ENCODE measurements at places on chromosomes 1 and 21.

DNA sequence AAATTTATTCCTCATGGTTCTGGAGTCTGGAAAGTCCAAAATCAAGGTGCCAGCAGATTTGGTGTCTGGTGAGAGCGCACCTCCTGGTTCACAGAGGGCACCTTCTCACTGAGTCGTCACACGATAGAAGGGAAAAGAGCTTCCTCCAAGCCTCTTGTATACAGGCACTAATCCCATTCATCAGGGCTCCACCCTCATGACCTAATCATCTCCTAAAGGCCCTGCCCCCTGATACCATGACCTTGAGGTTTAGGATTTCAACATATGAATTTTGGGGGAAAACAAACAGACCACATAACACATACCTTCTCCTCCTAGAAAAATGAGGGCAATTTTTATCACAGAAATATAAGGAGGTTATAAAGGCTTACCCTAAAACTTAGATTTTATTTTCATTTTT lies 88.0 kb upstream of the NFIA start:
- DNase-seq: no peak

DNA sequence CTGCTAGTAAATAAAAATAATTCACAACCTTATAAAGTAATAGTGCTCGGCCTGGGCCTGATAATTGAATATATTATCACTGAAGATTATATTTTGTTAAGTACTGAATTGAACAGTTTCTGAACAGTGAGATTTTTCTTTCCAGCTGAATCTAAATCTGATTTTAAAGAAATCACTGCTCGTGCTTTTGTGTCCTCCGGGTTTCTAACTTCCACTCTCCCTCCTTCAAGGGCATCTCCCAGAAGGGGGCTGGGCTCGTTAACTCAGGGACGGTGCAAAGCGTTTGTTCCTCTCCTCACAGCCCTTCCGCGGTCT lies 823 bp upstream of the KIF1B start:
- DNase-seq: no peak

GRCh38 chr1:32627596-32628162 lies 22.7 kb downstream of the ZBTB8OS start:
- DNase-seq: peak; percentile 74

DNA sequence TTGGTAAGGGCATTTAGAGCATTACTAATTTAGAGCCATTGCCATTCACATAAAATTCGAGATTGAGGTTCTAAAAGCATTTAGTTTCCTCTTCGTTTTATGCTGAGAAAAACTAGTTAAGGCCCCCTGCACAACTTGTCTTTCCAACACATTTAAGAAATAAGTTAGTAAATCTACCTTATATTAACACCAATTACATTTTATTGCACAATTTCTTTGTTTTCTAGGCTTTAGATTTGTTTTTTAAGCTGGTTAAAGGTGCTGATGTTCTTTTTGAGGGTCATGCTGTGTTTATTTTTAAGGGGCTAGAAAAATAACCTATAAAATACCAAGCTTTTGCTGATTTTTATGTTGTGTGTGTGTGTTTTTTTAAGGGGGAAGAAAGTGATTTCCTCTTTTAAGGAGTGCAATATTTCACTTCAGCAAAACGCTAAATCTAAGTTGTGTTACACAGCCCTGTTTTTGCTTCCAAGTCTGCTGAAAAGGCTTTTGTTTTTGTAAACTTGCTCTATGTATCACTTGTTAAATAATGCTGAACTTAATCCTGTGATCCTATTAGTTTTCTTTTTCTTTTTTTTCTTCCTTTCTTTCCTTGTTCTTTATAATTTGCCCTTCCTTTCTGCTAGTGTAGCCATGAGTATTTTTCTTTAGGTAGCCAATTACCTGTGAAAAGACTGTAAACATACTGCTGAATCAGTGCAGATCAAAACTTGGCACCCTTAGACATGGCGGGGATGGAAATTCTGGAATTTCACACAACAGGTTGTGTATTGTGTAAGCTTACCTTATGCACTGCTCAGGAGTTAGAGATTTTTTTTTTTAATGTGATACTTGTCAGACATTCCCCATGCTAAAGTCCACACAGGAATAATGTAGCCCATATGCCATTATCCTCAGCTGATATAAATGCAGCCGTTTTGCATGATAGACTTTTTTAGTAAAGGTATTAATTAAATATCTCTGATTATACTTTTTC lies 1.5 kb downstream of the CEPT1 start:
- DNase-seq: no peak

DNA sequence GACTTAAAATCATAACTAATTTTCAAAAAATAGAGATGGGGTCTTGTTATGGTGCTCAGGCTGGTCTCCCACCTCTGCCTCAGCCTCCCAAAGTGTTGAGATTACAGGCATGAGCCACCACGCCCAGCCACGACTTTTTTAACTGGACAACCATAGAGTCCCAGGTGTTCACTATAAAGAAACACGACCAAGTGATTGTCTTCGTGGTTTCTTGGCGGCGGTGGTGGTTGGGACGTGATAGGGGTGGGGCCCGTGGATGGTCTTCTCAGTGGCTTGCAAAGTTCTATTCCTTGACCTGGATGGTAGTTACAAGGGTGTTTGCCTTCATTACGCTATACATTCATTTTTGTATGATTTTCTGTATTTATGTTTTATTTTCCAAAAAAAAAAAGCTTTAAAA lies 34.6 kb upstream of the COX20 start:
- DNase-seq: no peak

DNA sequence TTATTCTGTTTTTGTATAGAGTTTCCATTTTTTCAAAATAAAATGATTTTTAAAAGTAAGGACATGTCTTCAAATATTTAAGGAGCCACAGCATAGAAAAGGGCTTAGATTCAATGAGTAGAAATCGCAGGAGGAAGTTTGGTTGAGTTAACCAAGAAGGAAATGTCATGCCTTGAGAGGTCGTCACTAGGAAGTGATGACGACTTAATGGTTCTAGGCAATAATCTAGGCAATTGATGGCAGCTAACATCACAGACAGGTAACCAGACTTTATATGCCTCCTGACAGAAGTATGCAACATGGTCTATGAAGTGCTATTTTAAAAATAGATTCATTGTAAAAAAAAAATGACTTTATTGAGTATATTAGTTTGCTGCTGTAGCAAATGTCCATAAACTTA lies 32.1 kb upstream of the TP53BP2 start:
- no peak for DNase-seq

DNA sequence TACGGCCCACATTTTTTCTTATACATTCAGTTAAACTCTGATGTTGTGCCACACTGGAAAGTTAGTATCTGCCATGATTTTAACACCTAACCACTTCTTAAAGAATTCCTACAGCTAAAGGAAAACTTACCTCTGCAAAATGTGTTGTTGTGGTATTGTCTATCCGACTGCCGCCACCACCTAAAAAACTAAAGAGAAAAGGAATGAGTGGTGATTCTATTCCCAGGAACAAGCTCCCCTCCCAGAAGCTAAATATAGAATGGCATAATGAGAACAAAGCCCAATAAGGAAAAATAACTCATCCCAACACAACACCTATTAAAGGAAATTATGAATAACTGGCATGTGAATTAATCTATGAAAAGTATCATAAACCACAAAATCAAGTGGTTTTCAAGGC lies 39.5 kb downstream of the RNF115 start:
- DNase-seq: no peak

DNA sequence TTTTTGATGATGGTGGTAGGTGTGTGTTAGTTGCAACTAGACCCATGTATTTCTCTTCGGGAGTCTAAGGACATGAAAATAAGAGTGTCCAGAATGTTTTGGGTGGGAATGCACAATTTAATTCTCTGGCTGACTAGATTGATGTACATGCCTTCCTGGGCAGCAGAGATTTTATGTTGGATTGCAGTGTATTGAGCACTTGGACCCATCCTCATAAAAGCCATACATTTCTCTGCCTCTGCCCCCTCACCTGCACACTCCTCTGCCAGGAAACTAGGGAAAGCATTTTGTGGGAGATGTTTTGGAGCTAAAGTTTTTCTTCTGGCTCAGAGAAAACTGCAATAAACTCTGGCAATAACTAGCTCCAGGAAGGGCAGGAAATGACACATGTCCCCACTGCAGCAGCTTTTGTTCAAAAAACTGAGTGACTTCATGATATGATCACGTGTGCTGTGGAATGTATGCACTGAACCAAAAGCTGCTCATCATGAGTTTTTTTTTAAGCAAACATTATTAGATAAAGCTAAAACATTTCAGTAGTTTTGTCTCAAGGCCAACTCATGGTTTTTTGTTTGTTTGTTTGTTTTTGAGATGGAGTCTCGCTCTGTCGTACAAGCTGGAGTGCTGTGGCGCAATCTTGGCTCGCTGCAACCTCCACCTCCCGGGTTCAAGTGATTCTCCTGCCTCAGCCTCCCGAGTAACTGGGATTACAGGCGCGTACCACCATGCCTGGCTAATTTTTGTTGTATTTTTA lies 17.6 kb downstream of the RIT1 start:
- DNase-seq: no peak

GRCh38 chr21:45263534-45263933 lies 24.2 kb downstream of the POFUT2 start:
- DNase-seq: no peak

- no peak for DNase-seq
These were observed 447.3 kb downstream of the AGBL4 start for GRCh38 chr1:49576327-49576901.

DNA sequence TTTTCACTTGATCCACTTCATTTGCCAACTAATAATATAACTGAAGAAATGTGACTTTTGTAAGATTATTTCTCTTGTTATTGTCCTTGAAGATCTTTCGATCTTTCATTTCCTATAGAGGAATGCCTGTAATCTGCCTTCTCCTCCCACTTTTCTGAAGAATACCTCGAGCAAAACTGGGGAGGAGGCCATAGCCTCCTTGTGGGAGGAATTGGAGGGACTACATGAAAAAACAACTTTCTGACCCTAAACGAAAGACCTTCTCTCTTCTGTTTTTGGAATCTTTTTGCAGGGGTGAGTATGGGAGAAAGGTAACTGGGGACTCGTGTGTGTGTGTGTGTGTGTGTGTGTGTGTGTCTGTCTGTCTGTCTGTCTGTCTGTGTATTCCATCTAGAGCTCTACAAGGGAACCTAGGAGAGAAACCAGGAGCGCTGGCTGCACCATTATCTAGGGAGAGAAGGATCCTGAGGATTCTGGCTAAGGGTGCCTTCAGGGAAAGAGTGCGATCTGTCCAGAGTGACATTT lies 32.4 kb upstream of the MAB21L3 start:
- DNase-seq: no peak

GRCh38 chr1:155070158-155070621 lies 6.7 kb downstream of the EFNA4 start:
- DNase-seq: no peak

GRCh38 chr1:208179961-208180409 lies 64.2 kb downstream of the PLXNA2 start:
- no peak for DNase-seq

DNA sequence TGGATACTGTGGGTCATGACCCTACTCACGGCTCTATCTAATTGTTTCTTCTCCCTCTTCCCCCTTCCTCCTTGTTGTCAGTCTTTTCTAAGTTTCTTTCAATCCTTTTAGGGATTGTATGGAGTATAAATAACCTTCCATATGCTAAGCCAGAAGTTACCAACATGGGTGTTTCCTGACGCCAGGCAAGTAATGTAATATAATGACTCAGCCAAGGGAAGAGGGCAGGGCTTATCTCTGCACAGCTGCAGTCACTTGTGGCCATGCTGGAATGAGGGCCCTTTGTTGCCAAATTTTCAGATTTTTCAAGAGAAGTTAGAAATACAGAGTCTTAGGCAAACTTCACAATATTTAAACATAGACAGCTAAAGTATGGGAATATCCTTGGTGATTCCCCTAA lies 194.6 kb downstream of the ST6GALNAC3 start:
- DNase-seq: no peak

DNA sequence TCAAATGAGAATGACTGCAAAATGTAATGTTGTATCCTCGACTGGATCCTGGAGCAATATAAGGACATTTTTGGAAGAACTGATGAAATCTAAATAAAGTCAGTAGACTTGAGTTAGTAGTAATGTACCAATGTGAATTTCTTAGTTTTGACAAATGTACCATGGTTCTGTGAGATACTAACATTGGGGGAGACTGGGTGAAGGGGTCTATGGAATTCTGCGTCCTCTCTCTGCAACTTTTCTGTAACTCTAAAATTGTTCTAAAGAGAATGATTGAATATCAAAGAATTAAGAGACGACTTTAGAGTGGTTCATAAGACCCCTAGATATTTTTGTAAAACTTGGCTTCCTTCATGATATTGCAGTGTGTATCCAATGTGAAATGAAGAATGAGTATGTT lies 59.2 kb upstream of the KAZN start:
- no peak for DNase-seq

DNA sequence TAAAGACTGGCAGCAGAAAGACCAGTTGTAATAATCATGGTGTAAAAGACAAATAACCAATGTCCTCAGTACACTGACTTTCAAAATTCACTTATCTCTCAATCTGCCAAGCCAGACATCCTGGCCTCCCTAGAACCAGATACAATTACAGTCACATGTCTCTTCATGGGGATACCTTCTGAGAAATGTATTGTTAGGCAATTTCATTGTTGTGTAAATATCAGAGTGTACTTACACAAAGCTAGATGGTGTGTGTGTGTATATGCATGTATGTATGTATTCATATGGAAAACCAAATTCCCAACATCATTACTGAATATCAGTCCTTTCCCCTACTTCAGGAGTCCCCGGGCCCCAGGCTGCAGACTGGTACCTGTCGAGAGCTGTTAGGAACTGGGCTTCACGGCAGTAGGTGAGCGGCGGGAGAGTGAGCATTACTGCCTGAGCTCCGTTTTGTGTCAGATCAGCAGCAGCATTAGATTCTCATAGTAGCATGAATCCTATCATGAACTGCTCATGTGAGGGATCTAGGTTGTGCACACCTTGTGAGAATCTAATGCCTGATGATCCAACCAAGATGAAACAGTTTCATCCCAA lies 65.3 kb upstream of the ZNF326 start:
- no peak for DNase-seq

DNA sequence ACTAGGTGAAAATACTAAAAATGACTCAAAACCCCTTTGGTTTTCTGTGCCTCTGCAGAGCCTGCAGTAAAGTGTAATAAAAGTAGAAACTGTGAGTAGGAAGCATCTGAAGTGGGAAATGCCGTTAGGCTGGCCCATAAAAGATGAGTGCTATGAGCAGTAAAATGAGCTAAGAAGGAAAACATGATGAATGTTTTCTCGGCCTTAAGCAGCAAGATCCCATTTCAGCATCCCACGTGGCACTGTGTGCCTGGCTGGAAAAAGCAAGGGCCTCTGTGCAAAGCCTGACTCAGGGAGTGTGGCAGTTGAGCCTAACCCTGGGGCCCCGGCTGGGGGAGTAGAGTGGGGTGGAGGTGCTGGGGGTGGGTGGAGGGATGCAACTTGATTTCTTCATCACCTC lies 109.5 kb downstream of the TBX15 start:
- DNase-seq: no peak

- DNase-seq: no peak
These were observed 2.2 kb downstream of the PPP1R8 start for GRCh38 chr1:27832762-27833161.

All from T-helper 2 cell (primary cell).